ENCODE measurements at places on chromosomes 1 and 21.

- no peak for DNase-seq
Observed at GRCh38 chr1:224358237-224358636, 1.6 kb downstream of the CNIH4 start.

DNA sequence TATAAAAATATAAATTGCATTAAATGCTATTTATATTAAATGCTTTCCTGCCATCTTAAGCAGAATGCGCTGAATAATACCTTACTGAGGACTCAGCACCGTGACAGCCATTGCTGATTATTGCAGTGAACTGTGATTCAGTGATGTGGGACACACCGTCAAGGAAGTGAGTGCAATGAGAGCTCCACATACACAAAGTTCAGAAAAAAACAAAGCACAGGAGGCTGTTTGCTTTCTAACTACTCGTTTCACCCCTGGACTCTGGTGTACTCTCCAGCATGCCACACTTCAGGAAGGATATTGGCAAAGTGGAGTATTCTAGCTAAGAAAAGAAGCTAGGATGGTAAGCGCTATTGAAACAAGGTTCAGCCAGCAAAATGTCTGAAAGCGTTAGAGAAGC is 57.4 kb upstream of the CXADR start:
- DNase-seq = no peak

DNA sequence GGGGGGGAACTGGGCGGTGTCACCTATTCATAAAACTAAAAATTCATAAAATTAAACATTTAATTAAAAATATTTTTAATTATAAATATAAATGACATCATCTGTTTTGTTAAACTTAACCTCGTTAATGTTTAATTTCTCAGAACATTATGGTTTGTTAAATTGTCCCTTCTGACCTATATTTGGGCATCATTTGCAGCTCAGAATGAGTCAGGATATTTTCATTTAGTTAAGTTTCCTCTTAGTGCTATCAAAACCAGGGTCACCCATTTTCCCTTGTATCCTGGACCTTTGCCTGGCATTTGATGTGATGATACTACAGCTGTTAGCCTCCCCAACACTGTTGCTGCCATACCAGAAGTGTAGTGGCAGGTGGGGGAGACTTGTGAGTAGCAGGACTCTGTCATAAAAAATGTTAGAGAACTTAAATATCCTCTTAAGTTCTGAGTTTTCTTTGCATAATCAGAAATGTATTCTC is 30.3 kb downstream of the TSNAX start:
- DNase-seq = no peak

GRCh38 chr1:4140821-4141220 is 240.7 kb upstream of the C1orf174 start:
- DNase-seq = no peak

GRCh38 chr1:238396140-238396539 is 505.4 kb upstream of the ZP4 start:
- DNase-seq = no peak

- DNase-seq = no peak
Observed at GRCh38 chr1:47229886-47230691, 1.9 kb downstream of the TAL1 start.

GRCh38 chr1:189821833-189822232 is 655.8 kb downstream of the BRINP3 start:
- no peak for DNase-seq

- DNase-seq = no peak
Observed at GRCh38 chr1:38191461-38191860, 144.9 kb upstream of the POU3F1 start.

DNA sequence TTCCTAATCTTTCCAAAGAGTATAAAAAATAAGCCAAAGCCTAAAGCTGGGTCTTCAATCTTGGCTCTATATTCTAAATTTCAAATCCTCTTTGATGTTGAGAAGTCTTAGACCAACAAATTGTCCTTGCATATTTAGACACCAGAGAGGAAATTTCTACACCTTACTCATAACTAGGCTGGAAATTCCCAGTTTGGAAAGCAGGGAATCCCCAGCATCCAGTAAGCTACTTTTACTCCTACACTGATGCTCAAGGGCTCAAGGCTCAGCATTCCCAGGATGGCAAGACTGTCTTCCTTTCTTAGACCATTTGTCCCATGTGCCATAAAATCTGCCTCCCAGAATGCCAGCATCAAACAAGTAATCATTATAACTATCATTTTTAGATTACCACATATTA is 28.3 kb downstream of the PRDX6 start:
- no peak for DNase-seq

DNA sequence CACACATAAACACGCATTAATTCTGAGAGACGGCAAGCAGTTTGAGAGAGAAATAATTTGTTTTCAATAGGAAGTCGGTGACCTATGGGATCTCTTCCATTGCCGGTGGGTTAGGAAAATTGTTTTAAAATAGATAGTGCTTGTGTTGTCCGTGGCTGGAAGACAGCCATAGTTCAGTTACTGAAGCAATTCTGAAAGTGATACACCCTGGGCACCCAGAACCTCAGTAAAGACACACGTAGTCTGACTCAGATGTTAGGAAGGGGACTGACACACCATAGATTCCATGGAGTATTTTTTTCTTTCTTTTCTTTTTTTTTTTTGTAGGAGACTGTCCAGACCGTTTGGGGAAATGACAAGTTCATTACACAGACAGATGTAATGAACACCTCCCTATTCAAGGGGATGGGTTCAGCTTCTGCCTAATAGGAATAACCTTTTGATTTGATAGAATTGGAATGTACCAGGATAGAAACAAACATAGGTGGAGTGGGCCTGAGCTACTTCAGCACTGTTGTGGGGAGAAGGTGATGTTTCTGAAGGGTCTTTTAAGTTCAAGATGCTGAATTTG is 1.6 kb downstream of the C1orf21 start:
- DNase-seq = peak; percentile 66

GRCh38 chr1:29961293-29962059 is 725.2 kb downstream of the PTPRU start:
- DNase-seq = no peak

DNA sequence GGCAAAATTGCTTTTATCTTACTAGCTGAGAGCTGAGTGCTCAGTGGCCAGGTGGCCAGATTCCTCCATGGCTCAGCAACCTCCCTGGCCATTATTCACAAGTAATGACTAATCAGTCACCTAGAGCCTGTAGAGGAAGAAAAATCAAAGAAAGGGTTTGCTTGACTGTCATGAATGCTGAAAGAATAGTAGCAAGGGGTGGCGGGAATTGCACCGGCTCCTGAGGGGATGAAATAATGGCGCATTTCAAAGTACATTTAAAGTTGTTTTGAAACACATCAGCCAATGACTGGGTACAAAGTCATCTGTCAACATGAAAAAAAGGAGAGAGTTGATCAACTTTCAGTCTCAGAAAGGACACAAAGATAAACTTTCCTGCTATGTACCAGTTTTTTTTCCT is 99.5 kb downstream of the OMA1 start:
- DNase-seq = no peak

GRCh38 chr1:98001764-98002163 is 80.9 kb upstream of the DPYD start:
- peak; percentile 39 for DNase-seq

DNA sequence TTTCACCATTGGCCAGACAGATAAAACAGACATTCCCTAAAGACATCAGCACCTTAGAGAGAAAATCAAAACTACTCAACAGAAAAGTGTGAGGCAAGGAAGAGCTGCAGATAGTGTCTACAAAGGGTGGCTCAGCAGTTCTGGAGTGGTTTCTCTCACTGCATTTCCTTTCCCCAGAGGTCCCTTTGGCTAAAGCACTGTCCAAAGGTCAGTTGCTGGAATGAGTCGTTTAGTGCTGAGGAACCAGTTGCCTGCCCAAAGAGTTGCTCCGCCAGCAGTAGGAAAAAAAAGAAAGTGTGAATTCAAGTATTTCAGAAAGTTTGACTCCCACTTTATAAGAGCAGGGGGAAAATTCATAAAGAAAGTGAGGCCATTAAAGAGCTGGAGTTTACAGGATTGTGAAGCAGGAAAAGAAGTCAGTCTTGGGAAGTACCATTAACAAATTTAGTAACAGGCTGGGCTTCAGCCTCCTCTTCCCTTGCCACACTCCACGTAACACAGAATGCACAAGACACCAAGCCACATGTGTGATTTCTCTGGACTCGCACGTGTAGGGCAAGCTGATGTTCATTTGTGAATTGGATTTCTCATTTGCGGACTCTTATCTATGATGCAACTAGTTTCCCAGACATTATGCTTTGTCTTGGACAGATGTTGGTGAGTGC is 122.2 kb downstream of the RUNX1 start:
- peak; percentile 63 for DNase-seq

DNA sequence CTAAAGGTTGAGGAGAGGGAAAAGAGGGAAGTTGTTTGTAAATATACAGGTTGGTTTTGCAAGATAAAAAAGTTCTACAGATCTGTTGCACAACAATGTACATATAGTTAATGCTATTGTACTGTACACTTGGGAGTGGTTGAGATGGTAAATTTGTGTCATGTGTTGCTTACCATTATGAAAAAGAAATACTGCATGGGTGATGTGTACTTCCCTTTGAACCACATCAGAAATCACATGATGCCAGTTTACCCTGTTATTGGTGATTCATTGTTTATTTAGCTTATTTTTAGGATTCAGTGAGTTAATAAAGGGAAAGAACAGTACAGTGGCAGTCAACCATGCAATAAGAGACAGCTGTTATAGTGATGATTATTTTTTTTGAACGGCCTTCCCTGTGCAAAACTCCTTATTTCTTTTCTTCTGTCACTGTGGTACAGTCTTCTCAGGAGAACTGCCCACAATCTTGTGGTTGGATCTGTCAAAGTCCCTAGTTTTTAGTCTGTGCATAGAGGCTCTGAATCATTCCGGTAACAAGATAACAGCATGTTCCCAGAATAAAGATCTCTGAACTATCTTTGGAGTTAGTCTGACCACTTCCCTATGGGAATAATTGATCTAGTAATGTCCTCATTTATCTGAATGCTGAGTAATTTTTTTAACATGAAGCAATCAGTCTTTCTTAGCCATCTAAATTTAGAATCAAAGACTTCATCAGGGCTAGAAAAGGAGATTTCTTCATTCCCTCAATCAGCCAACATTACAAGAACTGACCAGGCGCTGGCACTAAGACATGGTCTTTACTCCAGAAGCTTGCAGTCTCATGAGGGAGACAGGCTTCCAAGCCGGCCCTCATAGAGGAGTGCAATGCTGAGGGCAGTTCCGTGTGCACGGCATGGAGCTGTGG is 84.2 kb downstream of the SH3GLB1 start:
- peak; percentile 91 for DNase-seq

DNA sequence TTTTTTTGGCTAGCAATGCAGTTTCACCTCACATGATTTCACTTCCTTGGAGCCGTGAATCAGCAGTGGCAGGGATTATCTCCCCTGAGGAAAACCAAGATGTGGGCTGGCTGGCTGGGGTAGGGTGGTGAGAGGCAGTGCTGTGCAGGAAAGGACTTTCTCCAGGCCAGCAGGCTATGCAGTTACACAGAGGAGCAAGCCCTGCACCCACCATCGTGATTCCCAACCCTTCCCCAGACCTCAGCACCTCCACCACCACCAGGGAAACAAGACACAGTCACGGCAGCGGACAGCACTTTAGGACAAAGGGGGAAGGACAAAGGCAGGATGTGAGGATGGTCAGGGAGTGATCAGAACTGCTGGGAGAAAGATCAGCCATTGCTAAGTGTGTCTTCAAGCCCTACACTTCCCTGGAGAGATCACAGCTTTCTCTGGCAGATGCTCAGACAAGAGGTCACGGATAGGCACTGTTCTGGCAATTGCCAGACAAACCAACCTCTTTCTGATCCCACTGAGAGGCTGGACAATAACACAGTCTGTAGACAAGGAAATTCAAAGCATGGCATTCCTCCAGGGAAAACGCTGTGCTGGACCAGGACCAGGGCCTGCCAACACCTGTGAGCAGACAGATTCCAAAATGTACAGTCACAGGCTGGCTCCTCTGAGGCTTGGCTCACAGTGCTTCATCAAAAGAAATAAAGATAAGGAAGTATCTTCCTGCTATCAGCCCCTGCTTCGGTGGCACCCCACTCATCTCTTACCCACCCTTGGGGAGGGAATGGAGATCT is 509.4 kb downstream of the SMYD3 start:
- peak; percentile 88 for DNase-seq

DNA sequence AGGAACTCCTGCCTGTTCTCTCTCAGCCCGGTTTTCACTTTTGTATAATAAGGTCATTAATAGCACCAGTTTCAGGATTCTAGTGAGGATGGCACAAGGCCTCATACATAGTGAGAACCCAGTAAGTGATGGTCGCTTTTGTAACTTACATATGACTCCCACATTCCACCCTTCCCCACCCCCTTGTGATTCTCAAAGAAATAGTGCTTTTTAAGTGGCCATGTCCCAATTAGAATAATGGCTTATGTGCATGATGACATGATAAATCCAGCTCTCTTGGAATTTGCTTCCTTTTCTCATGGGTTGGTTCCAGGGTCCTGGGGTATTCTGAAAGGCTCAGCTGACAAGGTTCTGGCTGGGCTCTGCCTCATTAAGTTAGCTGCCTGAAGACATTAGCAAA is 189.9 kb downstream of the URB2 start:
- no peak for DNase-seq

DNA sequence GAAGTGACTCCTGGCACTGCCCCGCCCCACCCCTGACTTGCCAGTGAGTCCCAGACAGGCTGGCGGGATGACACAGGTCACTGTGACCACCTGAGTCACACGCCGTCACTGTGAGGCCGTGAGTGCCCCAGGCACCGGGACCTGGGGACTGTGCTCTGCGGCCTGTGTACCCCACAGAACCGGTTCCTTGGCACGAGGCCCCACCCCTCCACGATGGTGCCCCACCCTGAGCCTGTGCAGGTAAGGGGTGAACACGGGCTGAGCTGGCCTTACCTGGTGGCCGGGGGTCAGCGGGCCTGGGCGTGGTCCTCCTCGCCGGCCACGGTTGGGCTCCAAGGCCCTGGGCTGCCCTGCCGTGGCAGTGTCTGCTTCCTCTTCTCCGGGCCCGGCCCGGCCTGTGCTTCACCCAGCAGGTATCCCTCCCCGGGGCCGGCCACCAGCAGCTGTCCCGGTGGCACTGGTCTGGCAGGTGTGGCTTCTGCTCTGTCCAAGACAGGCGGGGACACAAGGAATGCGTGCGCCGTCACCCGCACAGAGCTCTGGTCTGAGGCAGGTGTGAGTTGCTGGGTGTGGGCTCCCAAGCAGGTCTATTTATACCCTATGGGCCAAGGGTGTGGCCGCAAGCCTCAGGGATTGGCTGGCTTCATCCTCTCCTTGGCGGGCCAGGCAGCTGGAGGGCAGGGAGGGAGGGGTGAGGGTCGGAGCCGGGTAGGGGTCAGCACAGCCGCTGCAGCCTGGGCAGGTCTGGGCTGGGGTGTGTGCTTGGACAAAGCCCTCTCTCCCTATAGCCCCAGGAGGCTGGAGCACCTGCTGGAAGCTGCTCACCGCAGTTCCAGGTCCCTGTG is at the start of gene RNF223:
Gene RNF223, minus strand, starts transcription at position 564 of the 845 bp plus-strand sequence. CDS start 1,740 bp downstream, outside the sequence.
- DNase-seq = no peak

GRCh38 chr1:10216090-10216749 is 5.8 kb downstream of the KIF1B start:
- no peak for DNase-seq

- no peak for DNase-seq
Observed at GRCh38 chr1:13921190-13921589, 221.2 kb downstream of the PRDM2 start.

DNA sequence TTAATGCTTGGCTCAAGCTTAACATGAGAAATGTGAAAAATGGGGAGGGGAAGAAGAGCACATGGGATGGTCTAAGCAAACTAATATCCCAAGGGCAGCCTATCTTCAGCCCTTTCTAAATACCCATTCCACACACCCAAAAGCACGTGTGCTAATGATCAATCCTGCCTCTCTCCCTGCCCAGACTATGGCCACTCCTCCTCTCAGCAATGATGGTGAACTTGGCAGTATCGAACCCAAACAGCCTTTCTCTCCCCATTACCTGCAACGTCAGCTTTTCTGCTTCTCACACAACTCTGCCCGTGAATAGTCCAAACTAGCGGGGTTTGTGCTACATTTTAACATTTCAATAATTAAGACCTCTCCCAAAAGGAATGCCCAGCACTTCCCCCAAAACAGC is 41.6 kb downstream of the SSBP3 start:
- no peak for DNase-seq

All from cardiac fibroblast (primary cell).